ENCODE measurements at places on chromosomes 7 and 10.

DNA sequence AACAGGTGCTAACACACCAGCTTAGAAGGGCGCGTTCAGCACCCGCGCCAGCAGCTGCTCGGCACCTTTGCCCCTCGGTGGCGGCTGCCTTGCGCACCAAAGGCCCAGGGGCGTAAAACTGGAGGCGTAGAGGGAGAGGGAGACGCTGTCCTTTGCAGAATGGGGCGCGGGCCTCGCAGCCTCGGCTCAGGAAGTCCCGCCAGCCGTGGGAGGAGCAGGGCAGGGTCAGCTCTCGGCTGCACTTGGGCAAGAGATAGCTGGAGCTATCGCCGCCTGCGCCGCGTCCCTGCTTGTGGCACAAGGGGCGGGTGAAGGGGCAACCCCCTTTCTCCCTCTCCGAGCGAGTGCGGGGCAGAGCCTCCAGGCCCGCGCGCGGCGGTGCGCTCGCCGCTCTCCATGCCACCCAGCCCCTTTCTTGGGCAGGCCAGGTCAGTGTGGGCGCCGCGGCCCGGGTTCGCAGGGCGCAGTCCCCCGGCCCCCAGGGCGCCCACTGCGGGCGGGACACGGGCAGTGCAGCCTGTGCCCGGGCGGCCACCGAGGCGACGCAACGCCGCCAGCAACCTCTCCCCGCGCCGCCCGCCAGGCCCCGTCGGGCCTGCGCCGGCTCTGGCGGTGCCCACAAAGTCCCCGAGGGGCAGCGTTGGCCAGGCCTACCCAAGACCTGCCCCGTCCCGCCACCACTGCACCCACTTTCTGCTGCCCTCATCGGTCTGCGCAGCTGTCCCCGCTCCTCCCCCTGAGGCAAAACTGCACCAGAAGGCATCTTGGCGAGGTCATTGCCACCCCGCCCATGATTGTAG is 4.1 kb downstream of the NEUROD6 start:
- DNase-seq: no peak

- peak; percentile 33 for DNase-seq
Observed at GRCh38 chr10:97074256-97075145, 111.3 kb downstream of the SLIT1 start.

DNA sequence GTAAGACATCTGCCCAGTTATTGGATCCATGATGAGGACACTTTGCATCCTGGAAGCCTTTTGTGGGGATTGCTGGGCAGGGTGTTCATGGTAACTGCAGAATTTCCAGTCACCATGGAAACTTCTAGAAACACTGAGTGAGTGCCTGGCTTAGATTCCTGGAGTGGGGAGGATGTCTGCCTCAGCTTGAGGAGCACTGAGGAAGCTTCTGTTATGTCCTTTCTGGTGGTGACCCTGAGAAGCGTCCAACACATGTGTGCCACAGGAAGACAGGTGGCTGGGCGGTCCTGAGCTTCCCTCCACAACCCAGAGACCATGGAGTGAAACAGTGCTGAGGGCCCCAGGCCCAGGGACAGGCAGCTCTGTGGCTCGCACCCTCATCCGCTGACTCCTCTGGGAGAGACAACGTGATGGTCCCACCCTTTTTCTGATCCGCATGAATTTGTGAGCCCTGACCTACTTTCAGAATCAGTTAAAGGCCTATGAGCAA is 191.8 kb upstream of the CXCL12 start:
- no peak for DNase-seq

GRCh38 chr10:44651834-44652233 is 259.3 kb upstream of the TMEM72 start:
- no peak for DNase-seq

- DNase-seq: no peak
Observed at GRCh38 chr10:132905661-132906060, 36.7 kb downstream of the CFAP46 start.

GRCh38 chr7:130444751-130445407 is 4.1 kb upstream of the CEP41 start:
- no peak for DNase-seq

- DNase-seq: no peak
Observed at GRCh38 chr10:6486309-6486708, 93.8 kb downstream of the PRKCQ start.

- DNase-seq: no peak
Observed at GRCh38 chr7:140635345-140635744, 5.3 kb downstream of the DENND2A start.

- DNase-seq: peak; percentile 80
Observed at GRCh38 chr7:16645593-16646471, at the start of the genes ANKMY2 and BZW2. ANKMY2 (minus strand) TSS chr7:16645754; CDS start chr7:16645573, 181 bp downstream. BZW2 (plus strand) TSS chr7:16646181; CDS start chr7:16665444, 19,263 bp downstream.

Data from nucleus accumbens (tissue), 56 donors.